ENCODE measurements at places on chromosomes 13 and 19. TPM values are rescaled to one million over a fixed set of nuclear protein-coding genes. Genes with fewer than 3 reads are reported as not detected.

DNA sequence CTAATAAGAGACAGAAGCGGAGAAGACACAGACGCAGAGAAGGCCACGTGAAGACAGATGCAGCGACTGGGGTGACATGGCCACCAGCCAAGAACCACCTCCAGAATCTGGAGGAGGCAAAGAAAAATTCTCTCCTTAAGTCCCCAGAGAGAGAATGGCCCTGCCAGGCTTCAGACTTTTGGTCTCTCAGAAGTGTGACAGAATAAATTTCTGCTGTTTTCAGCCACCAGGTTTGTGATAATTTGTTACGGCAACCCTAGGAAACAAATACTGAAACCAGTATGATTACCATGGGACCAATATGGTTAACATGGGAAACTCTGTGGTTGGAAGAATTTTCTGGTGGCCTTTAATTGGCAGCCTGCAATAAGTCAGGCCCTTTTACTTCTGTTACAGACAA, 63.9 kb upstream of the DOCK9 start:
- no peak for DNase-seq

GRCh38 chr19:15464394-15465385, at the start of gene RASAL3:
RASAL3 (minus strand) TSS chr19:15464544; CDS start chr19:15464358, 186 bp downstream.
- DNase-seq = no peak

- DNase-seq = no peak
Observed at GRCh38 chr19:29526730-29527499, 1.1 kb downstream of the VSTM2B start.

- no peak for DNase-seq
Observed at GRCh38 chr19:1254081-1254527, 5.7 kb downstream of the MIDN start.

C3 gene
- 4,543 TPM for total RNA-seq

GRCh38 chr19:34686455-34686854, 9.0 kb downstream of the ZNF302 start:
- DNase-seq = no peak

UNC13A gene
- total RNA-seq = not detected

DNA sequence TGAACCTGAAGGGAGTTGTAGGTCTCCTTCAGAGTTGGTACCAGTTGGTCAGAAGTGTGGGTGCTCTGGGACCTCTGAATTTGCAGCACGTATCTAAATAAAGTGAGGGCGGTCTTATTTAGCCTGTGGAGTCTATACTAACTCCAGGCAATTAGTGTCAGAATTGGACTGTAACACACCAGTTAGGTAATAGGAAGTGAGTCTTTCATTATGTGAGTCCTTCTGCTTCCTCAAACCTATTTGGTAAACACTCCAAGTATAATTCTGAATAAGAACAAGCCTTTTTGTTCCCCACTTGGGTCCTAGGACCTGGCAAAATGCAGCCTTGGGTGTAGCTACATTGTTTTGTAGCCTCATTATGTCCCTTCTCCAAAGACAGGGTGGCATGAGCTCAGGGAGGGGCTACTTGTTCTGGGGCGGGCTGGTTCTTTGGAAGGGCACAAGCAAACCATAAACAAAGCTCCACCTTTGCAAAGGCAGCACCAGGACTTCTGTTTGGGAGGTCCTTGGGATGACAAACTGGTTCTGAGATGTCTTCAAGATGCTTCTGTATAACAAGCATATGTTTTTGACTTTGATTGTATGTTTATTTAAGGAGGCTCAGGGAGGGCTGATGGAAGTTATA, 418.0 kb downstream of the ZNF536 start:
- DNase-seq = peak; percentile 6

DNA sequence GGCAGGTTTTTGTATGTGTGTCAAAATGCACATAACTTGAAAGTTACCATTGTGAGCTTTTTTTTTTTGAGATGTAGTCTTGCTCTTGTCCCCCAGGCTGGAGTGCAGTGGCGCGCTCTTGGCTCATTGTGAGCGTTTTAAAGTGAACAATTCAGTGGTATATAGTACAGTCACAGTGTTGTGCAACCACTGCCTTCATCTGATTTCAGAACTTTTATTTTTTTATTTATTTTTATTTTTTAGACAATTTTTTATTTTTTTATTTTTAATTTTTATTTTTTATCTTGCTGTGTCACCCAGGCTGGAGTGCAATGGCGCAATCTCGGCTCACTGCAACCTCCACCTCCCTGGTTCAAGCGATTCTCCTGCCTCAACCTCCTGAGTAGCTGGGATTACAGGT, 15.0 kb downstream of the SLC25A42 start:
- DNase-seq = no peak

GRCh38 chr13:41858780-41859179, 102.1 kb downstream of the VWA8 start:
- DNase-seq = no peak

DNA sequence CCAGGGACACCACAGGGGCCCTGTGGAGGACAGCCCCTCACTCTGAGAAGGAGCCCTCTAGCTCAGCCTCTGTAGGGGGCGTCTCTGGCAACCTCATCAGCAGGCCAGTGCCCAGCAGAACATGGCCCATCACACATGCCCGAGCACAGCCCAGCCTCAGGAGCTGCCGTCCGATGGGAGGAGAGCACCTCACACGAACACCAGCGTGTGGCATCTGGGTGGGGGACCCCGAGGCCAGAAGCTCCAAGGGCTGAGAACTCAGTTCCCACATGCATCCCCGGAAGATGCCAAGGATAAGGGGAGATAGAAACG, 11.3 kb downstream of the SH3GL1 start:
- no peak for DNase-seq

ZNF837 gene
- total RNA-seq = 2.1 TPM

- DNase-seq = peak; percentile 72
Observed at GRCh38 chr19:4372165-4373012, 28.0 kb downstream of the SH3GL1 start.

ZNF829 gene
- total RNA-seq = 1.1 TPM

TEX29 gene
- not detected for total RNA-seq

DNA sequence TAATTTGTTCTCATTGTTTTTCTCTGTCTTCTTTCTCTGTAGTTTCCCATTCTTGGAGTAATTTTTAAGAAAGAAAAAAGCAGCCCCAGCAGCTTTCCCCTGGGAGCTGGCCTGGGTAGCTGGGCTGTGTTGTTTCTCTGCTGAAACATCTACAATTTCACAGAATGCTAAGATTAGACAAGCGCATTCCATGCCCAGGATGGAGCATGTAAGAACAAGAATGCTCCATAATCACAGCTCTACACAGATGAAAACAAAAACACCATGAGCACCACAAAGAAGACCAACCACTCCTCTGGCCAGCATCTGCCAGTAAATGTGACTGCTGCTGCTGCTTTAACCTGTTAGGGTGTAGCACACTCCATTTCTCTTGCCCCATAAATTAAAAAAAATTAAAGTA, 239.2 kb upstream of the SLITRK1 start:
- DNase-seq = no peak

GRCh38 chr13:93672996-93673395, 446.4 kb downstream of the GPC6 start:
- no peak for DNase-seq

ZNF888 gene
- 9.0 TPM for total RNA-seq

- DNase-seq = no peak
Observed at GRCh38 chr19:2226051-2226839, 9.9 kb downstream of the PLEKHJ1 start.

DNA sequence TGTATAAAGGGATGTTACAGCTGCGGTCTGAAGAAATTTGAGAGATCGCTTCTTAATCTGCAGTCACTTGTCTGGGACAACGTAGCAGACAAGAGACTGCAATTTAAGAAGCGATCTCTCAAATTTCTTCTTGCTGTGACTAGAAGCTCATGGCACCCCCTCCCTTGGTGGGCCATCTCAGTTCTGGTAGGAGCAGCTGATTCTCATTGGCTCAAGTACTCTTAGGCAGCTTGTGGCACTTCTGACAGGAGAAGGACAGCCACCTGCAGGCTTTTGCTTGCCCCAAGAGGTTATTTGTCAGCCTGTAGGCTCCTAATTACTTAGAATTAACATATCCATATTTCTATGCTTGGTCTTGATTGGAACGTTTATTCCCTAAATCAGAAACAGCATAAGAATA, 503.0 kb downstream of the DCT start:
- no peak for DNase-seq

- no peak for DNase-seq
Observed at GRCh38 chr19:33343301-33343700, 30.2 kb upstream of the CEBPG start.

DNA sequence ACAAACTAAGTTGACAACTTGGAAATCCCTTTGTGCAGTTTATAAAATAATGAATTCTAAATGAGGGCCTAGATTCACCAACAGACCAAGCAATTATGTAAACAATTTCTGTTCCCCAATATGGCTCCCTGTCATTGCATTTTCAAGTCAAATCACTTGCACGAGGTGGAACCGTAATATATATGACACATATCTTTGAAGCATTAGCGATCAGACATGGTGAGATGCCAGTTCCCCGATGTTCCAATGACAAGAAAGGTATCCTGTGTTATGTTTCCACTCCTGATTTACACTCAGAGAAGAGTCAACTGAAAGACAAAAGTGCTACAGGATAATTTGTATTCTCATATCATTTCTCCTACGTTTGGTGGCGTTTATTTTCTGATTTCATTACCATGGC, 108.5 kb upstream of the TDRD3 start:
- DNase-seq = no peak

- DNase-seq = no peak
Observed at GRCh38 chr13:24692561-24692960, 12.4 kb downstream of the ATP12A start.

DNA sequence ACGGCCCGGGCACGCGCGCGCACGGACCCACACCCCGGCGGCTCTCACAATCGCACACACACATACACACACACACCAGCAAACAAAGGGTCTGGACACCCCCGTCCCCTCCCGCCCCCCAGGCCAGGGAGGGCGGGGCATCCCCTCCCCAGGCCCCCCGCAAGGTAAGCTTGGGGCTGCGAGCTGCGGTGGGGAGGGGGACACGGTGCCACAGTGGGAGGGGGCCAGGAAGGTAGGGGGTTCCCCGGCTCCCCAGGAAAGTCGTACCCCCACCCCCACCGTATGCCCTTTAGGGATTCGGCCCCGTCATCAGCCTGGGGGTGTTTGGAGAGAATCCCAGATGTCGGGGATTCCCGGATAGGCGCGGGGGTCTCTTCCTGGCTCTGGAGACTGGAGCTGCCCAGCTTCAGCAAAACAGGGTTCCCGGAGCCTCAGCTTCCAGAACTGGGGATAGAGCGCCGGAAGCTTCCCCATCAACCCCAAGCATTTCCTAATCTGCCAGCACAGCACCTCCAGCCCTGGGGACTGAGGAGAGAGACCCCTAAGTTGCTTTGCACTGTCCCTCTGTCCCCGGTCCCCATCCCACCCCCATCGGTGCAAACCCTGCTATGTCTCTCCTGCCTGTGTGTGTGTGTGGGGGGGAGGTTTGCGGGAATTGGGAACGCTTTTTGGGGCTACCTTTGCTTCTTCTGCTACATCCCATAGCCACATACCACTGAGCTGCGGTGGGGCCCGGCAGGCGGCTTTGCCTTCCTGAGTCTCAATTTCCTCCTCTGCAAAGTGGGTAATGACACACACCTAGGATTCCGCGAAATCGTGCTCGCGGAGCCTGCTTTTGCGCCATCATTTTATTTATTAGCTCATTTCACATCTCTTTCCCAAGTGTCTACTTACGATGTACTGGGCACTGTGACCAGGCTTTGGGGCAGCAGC, 1.8 kb upstream of the CDC37 start:
- DNase-seq = no peak

DNA sequence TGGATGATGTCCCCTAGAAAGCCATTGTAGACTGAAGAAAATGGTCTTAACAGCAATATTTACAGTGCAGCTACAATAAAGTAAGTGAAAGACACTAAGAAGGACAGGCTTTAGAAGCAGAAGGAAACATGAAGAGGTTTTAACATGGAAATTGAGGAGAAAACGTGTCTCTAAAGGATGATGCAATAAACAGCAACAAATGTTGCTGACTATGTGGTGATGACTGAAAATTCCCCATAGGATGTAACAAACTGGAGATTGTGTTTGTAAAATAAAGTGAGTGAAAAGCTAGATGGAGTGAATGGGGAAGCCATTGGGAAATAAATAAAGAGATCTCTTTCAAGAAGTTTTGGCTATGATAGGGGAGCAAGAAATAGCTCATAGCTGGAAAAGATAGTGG, 186.7 kb upstream of the IPO5 start:
- no peak for DNase-seq
